ENCODE measurements at places on chromosomes 11 and 22. TPM values are rescaled to one million over a fixed set of nuclear protein-coding genes. Genes with fewer than 3 reads are reported as not detected.

Gene POLD4
- 44.7 TPM for total RNA-seq

Gene CRYBB2
- not detected for total RNA-seq

Gene CNIH2
- 0.28 TPM for total RNA-seq

Gene RASGRP2
- total RNA-seq = 0.71 TPM
